Activated T-cell treated with anti-CD3 and anti-CD28 coated beads, Interleukin-2, amount 50 U/mL, for 1 hour (primary cell): ENCODE measurements at places on chromosomes 6 and 20.

GRCh38 chr6:99232056-99232455 lies 117.4 kb downstream of the FAXC start:
- no peak for DNase-seq

DNA sequence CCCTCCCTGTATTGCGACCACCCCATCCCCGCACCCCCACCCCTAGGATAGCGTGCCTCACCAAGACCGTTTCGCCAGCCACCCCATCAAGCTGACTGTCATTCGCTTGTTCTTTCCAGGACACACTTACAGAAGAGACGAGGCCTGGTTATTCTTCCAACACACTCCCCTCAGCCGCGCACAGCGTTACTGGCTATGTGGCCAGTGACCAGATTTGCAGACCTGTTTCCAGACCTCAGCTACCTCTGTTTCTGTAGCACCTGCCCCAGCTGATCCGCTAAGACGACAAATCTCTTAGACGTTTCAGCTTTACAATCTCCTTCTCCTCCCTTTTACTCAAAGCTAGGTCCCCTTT lies 26.1 kb downstream of the HLA-F start:
- DNase-seq, result no peak

- no peak for DNase-seq
Measured at GRCh38 chr6:143872201-143872600, 7.9 kb downstream of the ZC2HC1B start.

GRCh38 chr20:25221592-25222460 lies 26.1 kb upstream of the PYGB start:
- DNase-seq, result no peak

- DNase-seq, result no peak
Measured at GRCh38 chr20:16246870-16247269, 326.4 kb downstream of the KIF16B start.

GRCh38 chr6:83852528-83853177 lies 507 bp upstream of the RIPPLY2 start:
- no peak for DNase-seq

- no peak for DNase-seq
Measured at GRCh38 chr6:112231594-112232060, 22.7 kb downstream of the LAMA4 start.

GRCh38 chr20:42493001-42493400 lies 696.7 kb downstream of the PTPRT start:
- no peak for DNase-seq

GRCh38 chr20:14413835-14414234 lies 76.4 kb upstream of the FLRT3 start:
- no peak for DNase-seq

DNA sequence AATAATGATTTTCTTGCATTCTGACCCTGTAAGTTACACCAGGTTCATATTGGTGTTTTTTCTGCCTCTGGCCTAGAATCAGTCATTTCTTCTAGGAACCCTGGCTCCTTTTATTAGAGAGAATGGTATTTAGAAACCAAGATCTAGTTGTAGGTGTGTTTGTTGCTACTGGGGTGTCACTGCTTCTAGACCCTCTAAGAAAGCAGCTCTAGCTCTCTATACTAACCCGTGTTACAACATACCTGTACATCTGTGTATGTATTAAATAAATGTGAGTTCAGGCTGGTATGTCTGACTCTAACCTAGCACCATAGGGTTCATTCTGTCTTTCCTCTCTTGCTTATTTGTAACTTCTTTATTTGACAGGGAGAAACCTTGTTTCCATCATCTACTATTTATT lies 16.8 kb downstream of the SENP6 start:
- DNase-seq, result no peak

DNA sequence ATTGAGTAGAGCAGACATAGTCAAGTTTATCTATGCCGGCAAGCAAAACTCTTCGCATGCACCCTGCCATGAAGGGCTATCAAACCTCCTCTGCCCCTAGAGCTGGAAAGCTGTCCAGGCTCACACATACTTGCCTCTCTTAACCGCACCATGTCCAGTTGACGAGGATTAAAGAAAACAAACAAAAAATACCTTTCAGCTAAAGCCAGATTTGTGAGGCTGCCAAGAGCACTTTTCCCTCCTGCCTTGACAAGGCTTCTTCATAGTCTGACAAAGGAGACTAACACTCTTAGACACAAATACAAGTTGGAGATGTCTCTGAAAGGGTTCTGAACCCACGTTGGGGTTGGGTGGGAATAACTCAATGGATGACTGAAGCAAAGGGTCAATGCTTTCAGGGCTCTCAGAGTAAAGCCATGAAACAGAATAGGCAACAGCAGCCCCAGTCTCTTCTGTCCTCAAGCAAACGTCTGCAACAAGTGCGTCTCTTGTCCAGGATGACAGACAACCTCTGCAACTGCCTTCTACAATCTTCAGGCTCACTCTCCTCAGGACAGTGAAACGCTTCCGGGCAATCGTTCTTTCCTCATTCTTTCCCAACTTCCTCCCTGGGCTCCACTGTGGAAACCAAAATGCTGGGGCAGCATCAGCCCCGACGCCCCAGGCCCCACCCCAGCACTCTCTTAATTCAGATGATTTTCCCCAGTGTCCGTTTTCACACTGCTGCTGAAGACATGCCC lies 57.8 kb downstream of the AGPAT4 start:
- no peak for DNase-seq

DNA sequence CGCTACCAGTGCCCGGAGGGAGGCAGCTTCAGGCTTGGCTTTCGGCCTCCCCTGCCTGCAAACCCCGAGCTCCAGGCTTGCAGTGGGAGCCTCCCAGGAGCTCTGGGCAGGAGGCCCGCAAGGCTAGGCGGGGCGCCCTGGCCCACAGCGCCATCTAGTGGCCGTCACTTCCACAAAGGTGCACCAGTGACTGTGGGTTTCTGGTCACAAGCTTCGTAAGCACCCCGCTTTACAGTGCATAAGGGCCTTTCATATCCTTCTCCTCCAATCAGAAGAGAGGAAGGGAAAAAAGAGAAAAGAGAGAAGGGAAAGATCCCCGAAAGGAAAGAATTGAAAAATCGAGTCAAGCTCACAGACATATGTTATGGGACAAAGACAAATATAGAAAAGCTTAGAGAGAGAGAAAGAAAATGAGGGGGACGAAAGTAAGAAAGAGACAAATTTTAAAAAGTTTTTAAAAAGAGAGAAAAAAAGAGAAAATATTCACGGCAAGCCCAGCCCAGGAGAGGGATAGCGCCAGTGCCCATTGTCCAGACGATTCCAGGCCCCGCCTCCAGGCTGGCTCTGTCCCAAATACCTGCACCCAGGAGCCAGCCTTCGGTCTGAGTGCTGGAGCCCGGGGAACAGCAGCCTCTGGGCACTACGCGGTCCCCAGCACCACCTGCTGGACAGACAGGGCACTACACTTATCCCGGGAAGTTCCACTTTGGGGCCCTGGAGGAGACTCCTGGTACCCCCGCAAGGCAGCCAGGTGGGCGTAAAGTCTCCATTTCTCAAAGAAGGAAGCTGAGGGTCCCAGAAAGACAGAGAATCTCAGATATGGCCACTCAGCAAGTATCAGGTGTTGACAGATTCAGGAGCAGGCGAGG lies 207.1 kb downstream of the PREX1 start:
- DNase-seq, result peak; percentile 77

DNA sequence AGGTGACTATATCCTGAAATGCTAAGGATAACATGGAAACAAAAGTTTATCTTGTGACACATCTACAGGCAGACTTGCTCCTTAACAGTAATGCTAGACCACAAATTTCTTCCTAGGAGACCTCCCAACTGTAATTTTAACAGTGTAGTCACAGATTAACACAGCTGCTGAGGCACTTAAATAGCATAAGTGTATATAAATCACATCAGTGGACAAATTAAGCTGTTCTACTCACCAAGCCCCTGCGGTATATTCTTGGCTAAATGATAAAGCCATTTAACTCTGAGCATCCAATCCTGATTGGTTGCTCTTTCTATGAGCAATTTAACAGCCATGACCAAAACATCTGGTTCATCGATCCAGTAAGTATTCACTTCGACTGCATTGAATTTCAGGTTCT lies 73.3 kb upstream of the LYRM2 start:
- no peak for DNase-seq

DNA sequence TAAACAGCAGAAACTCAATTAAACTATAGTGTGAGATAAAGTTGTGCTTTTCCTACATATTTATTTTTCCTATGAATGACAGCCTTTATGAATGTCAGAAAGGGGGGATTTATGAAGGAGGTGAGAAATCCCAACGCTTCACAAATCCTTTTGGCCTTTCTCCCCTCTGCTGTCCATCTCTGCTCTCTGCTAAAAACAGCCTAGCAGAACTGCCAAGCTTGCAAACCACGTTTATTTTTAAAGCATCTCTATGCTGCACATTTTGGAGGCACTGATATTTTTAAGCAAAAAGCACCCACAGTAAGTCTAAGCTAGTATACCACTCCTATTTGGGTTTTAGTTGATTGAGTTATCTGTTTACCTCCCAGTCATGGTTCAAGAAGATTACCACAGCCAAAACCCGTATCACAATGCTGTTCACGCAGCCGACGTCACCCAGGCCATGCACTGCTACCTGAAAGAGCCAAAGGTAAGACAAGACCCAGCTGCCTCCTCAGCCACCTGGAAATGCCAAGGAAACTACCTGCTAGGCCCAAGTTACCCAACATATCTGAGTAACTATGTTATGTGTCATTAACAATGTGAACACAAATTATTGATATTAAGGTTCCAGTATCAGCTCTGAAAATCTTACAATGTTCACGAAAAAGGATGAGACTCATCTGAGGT lies 96.3 kb downstream of the MTFR2 start:
- no peak for DNase-seq

- DNase-seq, result no peak
Measured at GRCh38 chr6:80720824-80721223, 614.4 kb downstream of the BCKDHB start.

GRCh38 chr20:58480551-58481336 lies 34.5 kb downstream of the APCDD1L start:
- no peak for DNase-seq

- DNase-seq, result no peak
Measured at GRCh38 chr6:145656128-145656527, 79.2 kb downstream of the EPM2A start.

DNA sequence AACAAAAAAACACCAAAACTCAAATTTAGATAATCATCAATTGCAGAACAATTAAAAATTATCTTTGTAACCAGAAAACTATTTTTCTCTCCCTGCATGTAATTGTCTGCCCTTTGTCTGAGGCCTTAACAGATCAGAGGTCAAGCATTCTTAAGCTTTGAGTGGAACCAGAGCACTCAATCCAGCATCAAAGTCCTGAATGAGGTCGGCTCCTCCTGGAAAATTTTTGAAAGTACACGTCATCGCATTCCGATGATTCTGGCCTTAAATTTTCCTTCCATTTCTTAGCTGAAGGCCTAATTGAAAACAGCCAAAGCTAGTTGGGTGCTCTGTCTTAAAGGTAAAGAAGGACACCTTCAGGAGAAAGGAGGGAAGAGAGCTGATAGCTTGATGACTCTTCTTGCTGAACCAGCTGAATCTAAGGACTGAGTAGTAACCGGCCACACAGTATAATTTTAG lies 510.2 kb upstream of the SULF2 start:
- no peak for DNase-seq

DNA sequence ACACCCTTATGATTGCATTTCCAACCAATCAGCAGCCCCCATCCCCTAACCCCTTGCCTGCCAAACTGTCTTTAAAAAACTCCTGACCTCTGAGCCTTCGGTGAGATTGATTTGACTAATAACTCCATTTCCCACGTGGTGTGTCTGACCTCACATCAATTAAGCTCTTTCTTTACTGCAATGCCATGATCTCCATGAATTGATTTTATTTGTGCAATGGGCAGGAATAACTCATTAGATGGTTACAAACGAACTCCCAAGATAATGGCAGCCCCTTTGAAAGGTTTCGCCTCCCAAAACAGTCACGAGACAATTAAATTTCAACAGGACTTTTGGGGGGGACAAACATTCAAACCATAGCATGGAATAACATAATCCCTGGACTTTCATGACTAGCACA lies 161.2 kb downstream of the DOK5 start:
- DNase-seq, result no peak

DNA sequence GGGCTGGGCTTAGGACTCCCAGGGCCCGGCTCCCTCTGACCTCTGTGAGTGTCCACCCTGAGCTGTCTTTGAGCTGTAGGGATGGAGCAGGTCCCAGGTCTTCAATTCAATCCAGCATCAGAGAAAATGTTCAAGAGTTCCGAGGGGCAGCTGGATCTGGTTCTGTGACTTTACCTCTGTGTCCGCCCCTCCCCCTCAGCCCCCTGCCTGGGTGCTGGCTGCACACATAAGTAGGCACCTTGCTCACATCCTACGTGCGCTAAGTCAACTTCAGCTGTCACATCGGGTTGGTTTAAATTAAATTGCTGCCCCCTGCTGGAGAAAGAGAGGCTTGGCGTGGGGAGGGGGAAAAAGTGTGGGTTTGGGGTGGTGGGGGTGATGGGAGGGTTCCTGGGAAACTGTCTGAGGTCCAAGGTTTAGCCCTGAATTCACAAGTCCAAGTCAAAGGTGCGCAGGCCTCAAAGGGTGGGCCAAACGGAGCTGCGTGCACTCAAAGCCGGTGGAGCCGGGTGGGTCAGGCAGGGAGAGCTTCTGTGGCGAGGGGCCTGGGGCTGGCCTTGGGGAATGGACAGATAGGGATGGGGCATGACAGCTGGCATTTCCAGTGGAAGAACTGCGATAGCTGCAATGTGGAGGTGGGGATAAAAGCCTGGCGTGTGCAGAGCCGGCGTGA lies 3.0 kb downstream of the WFDC5 start:
- no peak for DNase-seq

DNA sequence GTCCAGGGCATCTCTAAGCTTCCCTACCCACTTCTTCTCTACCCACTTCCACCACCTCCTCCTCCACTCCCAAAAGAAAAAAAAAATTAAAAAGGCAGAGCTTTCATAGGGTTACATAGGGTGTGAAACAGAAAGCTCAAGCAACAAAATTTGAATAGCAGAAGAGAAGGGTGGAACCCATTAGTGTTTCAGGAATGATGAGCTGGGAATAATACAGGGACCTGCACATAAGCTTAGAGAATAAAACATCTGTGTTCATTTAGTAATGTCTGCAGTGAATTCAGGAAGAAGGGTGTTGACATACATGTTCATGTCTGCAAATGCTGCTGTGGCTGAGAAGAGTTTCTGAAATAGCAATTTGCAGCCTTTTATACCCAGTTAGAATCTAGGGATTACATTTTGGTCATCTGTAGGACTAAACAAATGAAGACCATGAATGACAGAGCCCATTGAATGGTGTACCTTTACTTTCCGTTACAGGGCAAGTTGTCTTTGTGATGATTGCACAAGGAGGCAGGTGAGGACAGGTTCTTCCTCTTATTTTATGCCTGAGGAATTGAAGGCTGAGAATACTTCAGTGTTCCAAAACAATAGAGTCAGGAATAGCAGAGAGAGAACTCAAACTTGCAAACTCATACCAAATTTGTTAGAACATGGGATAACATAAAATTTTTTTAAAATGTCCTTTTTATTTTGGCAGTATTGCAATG lies 975.1 kb downstream of the TFAP2A start:
- no peak for DNase-seq

GRCh38 chr6:90074161-90074850 lies 180.0 kb downstream of the GJA10 start:
- no peak for DNase-seq

GRCh38 chr20:38973645-38974044 lies 11.5 kb downstream of the DHX35 start:
- no peak for DNase-seq
